Stimulated activated CD4-positive, alpha-beta T cell treated with anti-CD3 and anti-CD28 coated beads, Interleukin-2, amount 100 ng/mL, for 48 hours (primary cell): ENCODE measurements at places on chromosomes 3 and 15.

DNA sequence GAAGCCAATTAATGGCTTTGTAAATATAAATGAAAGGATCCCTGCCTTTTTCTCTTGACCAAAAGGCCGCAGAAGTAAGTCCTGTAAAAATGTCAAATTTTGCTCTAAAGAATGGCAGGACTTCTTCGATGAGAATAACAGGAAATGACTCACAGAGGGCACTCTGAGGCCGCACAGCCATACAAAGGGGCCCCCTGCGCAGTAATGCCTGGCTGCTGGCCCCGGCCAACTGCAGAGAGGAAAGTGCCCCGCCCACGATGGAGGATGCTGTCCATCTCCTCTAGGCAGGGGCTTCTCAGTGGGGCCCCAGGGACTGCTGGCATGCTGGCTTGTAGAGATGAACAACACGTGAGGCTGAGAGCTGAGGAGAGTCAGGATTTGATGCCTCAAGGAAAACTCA is 18.1 kb upstream of the SCN10A start:
- peak; percentile 15 for DNase-seq

- DNase-seq = no peak
Observed at GRCh38 chr15:39079296-39079847, 501.5 kb upstream of the THBS1 start.

- peak; percentile 45 for DNase-seq
Observed at GRCh38 chr15:52021128-52021671, 2.2 kb downstream of the MAPK6 start.

DNA sequence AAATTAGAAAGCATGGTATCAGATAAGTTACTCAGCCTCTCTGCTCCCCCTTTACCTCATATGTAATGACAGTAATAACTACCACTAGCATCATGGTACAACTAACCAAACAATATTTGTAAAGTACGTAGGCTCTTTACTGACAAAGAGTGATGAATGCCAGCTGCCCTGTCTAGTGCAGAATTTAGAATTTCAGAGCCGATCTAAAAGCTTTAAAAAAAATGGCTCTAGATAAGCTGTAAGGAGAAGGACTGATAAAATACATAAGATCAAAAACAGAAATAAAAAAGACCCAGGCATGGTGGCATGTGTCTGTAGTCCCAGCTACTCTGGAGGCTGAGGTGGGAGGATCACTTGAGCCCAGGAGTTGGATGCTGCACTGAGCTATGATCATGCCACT is 424.1 kb downstream of the MAGI1 start:
- DNase-seq = no peak

DNA sequence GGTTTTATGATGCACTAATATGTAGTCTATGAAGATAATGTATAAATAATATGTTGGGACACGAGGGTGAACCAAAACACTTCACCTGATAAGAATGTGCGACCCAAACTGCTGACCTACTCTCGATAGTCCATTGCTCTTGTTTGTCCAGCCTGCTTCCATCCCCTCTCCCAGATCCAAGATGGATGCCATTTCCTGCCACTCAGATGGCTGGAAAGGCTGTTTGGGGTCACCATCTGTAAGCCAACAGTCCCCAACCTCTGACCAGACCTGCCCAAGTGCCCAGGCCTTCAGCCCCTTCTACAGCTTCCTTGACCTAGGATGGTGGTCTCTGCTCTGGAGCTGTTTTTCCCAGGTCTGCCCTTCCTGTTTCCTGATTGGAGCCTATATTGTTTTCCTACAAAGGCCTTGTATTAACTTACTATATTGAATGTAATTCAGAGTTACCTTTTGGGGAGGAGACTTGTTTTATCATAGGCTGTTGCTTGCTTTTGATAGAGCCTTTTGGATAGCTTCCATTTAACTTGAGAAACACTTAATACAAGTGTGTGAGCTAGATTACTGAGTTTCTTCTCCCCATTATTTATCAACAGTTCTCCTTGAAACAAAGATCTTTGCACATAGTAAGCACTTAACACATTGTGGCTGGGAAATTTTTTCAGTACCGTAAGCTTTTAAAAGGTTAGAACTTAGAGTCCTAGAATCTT is 5.0 kb upstream of the PAQR9 start:
- DNase-seq = no peak

- DNase-seq = no peak
Observed at GRCh38 chr3:176850498-176850897, 346.8 kb downstream of the TBL1XR1 start.

- no peak for DNase-seq
Observed at GRCh38 chr3:23835802-23836201, 30.0 kb downstream of the UBE2E1 start.

DNA sequence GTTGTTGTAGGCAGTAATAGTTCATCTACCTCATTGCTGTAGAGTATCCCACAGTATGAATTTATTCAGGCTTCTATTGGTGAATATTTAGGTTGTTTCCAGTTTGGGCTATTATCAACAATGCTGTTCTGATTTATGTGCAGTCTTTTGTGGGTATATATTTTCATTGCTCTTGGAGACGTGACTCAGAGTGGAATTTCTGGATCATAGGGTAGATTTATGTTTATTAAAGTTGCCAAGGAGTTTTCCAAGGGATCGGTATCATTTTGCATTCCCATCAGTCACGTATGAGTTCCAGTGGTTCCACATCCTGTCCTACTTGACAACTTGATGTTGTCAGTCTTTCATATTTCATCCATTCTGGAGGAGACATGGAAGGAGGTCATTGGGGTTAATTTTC is 8.4 kb upstream of the HRH1 start:
- no peak for DNase-seq

DNA sequence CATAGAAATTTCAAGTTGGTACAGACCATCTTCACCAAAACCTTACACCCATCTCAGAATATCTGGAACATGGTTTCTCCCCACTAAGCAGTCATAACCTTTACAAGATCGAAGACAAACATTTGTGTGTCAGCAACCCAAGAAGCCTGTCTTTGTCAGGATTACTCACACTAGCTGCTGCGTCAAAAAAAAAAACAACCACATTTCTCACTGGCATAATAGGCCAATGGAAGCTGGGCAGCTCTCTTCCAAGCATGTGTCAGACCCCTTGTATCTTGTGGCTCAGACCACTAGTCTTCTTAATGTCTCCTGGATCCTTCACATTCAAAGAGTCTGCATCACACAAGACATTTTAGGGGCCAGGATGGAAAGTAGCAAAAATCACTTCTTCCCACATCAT is 266.9 kb upstream of the IGF1R start:
- DNase-seq = no peak

DNA sequence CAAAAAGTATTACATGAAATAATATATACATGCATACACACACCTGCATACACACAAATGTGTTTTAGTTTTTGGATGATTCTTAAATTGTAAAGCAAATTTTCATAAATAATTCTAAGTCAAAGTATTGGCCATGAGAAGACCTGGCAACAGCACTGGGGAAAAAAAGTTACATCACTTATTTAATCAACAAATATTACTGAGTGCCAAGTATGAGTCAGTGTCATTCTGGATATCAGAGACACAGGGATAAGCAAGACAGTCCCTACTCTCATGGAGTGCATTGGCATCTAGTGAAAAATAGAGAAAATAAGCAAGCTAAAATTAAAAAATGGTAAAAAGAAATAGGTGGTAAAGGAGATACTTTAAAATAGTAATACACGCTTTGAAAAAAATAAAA is 29.4 kb upstream of the GUCA1C start:
- no peak for DNase-seq

DNA sequence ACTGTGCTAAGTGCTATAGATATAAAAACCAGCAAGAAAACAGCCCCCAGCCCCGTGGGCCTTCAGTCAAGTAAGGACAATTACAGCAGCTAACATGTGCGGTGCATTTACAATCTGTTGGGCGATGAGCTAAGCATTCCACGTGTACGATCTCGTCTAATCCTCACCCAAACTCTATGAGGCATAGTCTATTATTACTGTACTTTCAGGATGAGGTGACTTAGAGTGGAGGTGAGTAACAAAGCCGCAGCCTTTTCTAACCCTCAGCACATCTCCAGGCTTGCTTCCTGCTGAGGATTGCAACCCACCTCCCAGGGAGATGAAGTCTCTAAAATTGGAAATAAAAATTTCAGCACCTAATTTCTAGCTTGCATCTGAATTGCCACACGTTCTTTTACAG is 53.2 kb upstream of the MCF2L2 start:
- no peak for DNase-seq

GRCh38 chr3:120858521-120858920 is 49.5 kb upstream of the STXBP5L start:
- DNase-seq = no peak

DNA sequence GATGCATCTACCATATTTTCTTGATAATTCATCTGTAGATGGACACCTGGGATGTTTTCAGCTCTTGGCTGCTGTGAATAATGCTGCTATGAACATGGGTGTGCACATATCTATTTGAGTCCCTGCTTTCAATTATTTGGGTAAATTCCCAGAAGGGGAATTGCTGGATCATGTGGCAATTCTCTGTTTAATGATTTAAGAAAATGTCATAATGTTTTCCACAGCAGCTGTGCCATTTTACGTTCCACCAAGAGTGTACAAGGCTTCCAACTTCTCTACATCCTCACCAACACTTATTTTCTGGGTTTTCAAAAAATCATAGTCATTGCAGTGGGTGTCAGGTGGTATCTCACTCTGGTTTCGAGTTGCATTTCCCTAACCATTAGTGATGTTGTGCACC is 64.4 kb downstream of the NSMCE3 start:
- no peak for DNase-seq

- DNase-seq = no peak
Observed at GRCh38 chr3:131386429-131387165, 5.0 kb downstream of the NUDT16 start.

DNA sequence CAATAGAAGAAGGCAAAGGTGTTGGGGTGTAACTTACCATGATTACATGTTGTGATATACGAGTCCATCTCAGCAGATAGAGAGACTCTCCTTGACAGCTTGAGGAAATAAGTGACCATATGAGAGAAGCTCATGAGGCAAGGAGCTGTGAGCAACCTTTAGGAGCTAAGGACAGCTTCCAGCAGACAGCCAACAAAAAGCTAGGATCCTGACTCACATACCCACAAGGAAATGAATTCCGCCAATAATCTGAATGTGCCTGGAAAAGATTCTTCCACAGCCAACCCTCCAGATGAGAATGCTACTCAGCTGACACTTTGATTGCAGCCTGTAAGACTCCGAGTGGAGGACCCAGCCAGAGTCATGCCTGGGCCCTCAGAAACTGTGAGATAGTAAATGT is 339.6 kb upstream of the TPRG1 start:
- DNase-seq = no peak

DNA sequence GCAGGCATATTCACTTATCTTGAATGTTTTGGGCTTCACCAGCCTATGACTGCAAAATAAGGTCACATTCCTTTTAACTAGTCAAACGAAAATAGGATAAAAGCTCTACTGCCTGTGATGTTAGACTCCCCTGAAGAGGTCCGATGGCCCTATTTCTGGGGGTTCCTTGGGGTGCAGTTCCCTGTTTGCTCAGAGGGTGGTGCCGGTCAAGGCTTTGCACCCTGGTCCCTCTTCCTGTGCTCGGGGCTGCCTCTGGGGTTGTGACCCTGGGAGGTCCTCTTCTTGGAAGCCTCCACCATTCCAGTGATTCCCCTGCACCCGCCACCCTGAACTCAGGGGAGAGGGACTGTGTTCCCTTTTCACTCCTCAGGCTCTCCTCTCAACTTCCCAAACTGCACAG is 86.7 kb upstream of the ANKRD34C start:
- DNase-seq = no peak

DNA sequence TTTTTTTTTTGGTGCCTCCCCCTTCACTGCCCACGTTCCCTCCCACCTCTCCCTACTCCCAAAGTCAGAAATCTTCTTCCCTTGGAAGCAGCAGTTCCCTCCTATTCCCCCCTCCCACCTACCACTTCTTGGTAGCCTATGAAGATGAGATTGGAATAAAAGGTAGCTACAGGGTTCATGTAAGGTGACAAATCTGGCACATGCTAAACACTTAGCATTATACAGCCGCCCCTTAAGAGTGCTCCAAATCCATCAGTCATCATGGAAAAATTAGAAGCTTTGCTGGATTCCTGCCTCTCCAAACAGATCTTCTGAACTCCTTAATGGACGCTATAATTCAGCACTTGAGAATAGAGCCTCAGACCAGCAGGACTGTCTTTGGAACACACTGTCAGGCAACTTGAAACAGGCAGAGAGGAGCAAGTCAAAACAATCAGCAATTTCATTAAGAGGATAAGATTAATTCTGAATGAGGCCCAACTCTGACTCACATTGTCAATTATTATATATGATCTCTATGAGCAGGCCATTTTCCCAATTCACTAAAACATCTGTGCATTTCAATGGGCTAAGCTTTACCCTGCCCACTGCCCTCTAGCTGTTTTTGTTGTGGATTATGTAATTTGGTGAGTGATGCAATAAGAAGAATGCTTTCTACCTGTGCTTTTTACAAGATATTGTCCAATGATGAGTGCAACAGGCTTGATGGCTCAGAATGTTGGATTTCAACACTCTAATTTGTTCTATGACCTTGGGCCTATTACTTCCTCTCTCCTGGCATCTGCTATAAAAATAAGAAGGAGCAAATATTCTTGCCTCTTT is 34.6 kb upstream of the SPRED1 start:
- no peak for DNase-seq

DNA sequence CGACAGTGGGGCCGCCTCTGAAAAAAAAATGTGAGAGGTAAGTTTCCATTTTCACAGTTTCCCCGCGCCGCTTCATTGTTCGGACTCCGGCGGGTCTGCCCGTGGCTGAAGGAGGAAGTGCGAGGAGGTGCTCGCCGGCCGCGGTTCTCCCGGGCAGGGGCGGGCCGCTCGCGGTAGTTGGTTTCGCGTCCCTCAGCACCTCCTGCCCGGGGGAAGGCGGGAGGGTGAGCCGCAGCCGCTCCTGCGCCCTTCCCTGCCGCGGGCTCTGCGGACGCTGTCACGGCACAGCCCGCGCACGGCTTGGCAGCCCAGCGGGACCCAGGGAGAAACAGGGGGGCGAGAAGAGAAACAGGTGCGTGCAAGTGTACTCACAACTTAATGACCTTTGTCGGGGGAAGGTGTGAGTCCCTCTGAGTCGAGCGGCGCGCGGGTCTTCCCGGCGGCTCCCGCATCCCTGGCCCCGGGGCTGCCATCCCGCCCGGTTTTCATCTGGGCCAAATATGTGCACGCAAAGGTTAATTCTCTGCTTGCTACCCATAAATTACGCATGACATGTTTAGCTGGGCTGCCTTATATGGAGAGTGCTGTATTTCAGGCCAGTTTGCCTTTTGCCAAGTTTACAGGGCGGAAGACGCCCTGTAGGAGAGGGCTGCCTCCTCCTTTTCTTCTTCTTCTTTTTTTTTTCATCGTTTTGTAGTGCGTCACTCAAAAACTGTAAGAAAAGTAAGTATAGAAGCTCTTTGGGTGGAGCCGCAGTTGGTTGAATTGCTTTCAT is 514 bp downstream of the MBNL1 start:
- DNase-seq = no peak
